ENCODE measurements at places on chromosomes 3 and 15. TPM values are rescaled to one million over a fixed set of nuclear protein-coding genes. Genes with fewer than 3 reads are reported as not detected.

DNA sequence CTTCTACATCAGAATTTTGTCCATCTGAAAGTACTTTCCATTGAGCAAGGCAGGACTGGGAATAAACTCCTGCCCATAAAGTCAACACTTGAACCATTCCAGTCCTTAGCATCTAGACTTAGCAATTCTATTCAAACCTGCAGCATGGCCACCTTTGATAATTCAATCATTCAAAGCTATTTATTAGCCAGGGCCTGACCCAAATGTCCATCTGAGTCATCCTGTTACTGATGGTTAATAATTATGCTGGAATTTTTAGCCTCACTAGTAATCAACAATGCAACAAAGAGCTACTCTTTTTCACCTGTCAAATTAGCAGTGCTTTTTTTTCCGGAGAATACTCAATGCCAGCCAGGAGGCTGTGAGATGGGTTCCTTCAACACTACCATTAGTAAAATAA lies 72.7 kb upstream of the SNRK start:
- DNase-seq = no peak
- H3K27ac ChIP-seq = no peak overlapping the region
- H3K4me3 ChIP-seq = no peak overlapping the region
- H3K27me3 ChIP-seq = no peaks in the 10 kb centered on the region
- H3K4me1 ChIP-seq = peaks cover 4% of the 10 kb centered on the region

- H3K4me1 ChIP-seq = no peaks in the 10 kb centered on the region
- no peaks in the 10 kb centered on the region for H3K27me3 ChIP-seq
Observed at GRCh38 chr15:66452420-66452819, 45.1 kb downstream of the SNAPC5 start.

DNA sequence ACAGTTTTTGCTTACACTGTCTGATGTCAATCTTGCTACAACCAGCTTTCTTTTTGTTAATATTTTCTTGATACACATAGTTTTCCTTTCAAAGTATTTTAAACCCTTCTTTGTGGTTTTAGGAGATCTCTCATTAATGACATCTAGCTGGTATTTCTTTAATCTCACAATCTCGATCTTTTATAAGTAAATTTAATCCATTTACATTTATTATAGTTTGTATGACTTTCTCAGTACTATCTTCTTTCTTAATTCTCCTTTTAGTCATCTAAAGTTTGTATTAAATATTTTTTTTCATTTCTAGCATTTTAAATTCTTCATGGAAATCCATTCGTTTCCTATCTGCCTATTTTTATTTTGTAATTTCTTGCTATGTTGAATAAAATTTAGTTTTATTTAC lies 55.4 kb downstream of the MRPL3 start:
- H3K4me3 ChIP-seq = no peak overlapping the region
- no peaks in the 10 kb centered on the region for H3K36me3 ChIP-seq
- H3K4me1 ChIP-seq = no peaks in the 10 kb centered on the region

GRCh38 chr15:31977812-31978661 lies 52.3 kb upstream of the CHRNA7 start:
- H3K27ac ChIP-seq = no peak overlapping the region
- H3K4me1 ChIP-seq = peaks cover 3% of the 10 kb centered on the region
- no peaks in the 10 kb centered on the region for H3K27me3 ChIP-seq
- peak; percentile 26 for DNase-seq
- H3K36me3 ChIP-seq = no peaks in the 10 kb centered on the region

- H3K27ac ChIP-seq = no peak overlapping the region
- no peaks in the 10 kb centered on the region for H3K27me3 ChIP-seq
- no peak for DNase-seq
- no peaks in the 10 kb centered on the region for H3K36me3 ChIP-seq
Observed at GRCh38 chr3:182136008-182136910, 424.5 kb downstream of the SOX2 start.

GRCh38 chr15:58546635-58547627 lies 115.1 kb downstream of the LIPC start:
- H3K27ac ChIP-seq = peak overlapping the region; percentile 58
- H3K4me1 ChIP-seq = peaks cover 27% of the 10 kb centered on the region
- H3K36me3 ChIP-seq = no peaks in the 10 kb centered on the region
- H3K27me3 ChIP-seq = no peaks in the 10 kb centered on the region

- no peak overlapping the region for H3K27ac ChIP-seq
- no peak for DNase-seq
- H3K4me3 ChIP-seq = no peak overlapping the region
Observed at GRCh38 chr3:18898911-18899310, 249.4 kb upstream of the KCNH8 start.

GRCh38 chr3:71243229-71243628 lies 340.3 kb downstream of the FOXP1 start:
- H3K27ac ChIP-seq = no peak overlapping the region
- no peaks in the 10 kb centered on the region for H3K27me3 ChIP-seq
- DNase-seq = no peak
- H3K4me1 ChIP-seq = peaks cover 9% of the 10 kb centered on the region
- H3K36me3 ChIP-seq = no peaks in the 10 kb centered on the region

DNA sequence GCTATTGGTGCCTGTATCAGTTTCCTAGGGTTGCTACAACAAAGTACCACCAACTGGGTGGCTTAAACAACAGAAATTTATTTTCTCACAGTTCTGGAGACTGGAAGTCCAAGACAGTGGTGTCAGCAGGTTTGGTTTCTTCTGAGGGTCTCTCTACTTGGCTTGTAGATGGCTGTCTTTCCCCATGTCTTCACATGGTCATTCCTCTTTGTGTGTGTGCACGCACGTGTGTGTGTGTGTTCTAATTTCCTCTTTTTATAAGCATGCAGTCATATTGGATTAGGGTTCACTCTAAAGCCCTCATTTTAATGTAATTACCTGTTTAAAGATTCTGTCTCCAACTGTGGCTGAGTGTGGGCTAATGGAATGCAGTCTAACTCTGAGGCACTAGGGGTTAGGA lies 182.5 kb downstream of the SPATA16 start:
- no peak for DNase-seq
- no peaks in the 10 kb centered on the region for H3K36me3 ChIP-seq
- H3K4me1 ChIP-seq = no peaks in the 10 kb centered on the region
- no peak overlapping the region for H3K4me3 ChIP-seq

GRCh38 chr3:147409143-147410115 lies at the start of gene ZIC1:
Gene ZIC1, plus strand, starts transcription at chr3:147409365. Its CDS starts 748 bp downstream, at chr3:147410113.
- no peak within 1 kb of the TSS for H3K27ac ChIP-seq
- no peak within 1 kb of the TSS for H3K4me3 ChIP-seq
- H3K4me1 ChIP-seq = peaks cover 6% of the 10 kb centered on the region
- H3K27me3 ChIP-seq = peaks cover 98% of the 10 kb centered on the region

DNA sequence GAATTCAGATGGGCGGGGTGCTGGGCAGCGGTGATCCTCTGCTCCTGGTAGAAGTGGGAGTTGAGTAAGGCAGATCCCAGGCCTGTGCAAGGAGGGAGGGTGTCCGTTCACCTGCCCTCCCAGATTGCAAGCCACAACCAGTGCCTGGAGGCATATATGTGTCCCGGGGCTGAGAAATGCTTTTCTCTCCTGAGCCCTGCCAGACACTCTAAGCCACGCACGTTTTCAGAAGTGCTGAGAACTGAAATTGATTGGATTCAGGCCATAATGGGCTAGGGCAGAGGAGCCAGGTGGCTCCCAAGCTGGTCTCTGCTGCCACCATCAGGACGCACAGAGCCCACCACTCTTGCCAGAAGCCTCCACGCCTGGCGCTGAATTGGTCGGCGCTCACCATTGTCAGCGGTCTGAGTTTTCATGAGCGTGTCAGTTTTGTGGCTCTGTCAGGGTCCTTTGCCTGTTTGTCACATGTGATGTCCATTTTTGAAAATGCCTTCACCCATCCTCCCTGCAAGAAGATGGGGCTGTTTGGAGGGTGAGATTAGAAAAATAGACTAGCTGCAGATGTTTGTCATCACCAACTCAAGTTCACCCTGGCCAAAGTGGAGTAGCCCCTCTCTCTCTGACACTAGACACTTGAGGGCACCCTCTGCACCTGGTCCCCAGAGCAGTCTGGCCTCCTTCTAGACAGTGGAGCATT lies 15.4 kb upstream of the BFSP2 start:
- H3K4me1 ChIP-seq = peaks cover 8% of the 10 kb centered on the region
- peaks cover 2% of the 10 kb centered on the region for H3K27me3 ChIP-seq
- no peaks in the 10 kb centered on the region for H3K36me3 ChIP-seq

- no peaks in the 10 kb centered on the region for H3K4me1 ChIP-seq
- H3K27ac ChIP-seq = no peak overlapping the region
- no peak overlapping the region for H3K4me3 ChIP-seq
- peaks cover 3% of the 10 kb centered on the region for H3K27me3 ChIP-seq
Observed at GRCh38 chr3:172415323-172415722, 32.9 kb downstream of the GHSR start.

GRCh38 chr3:197421021-197421420 lies 122.6 kb upstream of the DLG1 start:
- H3K4me1 ChIP-seq = peaks cover 7% of the 10 kb centered on the region
- H3K27ac ChIP-seq = no peak overlapping the region
- no peak overlapping the region for H3K4me3 ChIP-seq

DNA sequence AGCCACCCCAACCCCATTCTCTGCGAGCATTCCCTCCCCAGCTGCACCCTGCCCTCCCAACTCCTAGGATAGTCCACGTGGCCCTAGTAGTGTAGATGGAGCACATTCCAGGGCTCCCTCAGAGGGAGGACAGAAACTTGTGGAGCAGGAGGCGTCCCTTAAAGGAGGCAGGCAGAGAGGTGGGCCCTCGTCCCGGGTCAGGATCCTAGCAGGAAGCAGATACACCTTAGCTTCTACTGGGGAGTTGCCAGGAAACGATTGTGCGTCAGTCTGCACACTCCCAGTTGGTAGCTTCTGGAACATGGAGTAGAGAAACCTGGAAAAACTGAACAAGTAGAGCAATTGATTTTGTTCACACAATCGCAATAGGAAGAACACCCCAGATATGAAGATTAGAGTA lies 43.9 kb upstream of the KLHL25 start:
- no peaks in the 10 kb centered on the region for H3K27me3 ChIP-seq
- H3K4me1 ChIP-seq = peaks cover 2% of the 10 kb centered on the region
- no peaks in the 10 kb centered on the region for H3K36me3 ChIP-seq
- H3K27ac ChIP-seq = no peak overlapping the region
- H3K4me3 ChIP-seq = no peak overlapping the region

- no peaks in the 10 kb centered on the region for H3K36me3 ChIP-seq
- no peak overlapping the region for H3K27ac ChIP-seq
- DNase-seq = no peak
Observed at GRCh38 chr15:63194880-63195568, 5.6 kb downstream of the RAB8B start.

DNA sequence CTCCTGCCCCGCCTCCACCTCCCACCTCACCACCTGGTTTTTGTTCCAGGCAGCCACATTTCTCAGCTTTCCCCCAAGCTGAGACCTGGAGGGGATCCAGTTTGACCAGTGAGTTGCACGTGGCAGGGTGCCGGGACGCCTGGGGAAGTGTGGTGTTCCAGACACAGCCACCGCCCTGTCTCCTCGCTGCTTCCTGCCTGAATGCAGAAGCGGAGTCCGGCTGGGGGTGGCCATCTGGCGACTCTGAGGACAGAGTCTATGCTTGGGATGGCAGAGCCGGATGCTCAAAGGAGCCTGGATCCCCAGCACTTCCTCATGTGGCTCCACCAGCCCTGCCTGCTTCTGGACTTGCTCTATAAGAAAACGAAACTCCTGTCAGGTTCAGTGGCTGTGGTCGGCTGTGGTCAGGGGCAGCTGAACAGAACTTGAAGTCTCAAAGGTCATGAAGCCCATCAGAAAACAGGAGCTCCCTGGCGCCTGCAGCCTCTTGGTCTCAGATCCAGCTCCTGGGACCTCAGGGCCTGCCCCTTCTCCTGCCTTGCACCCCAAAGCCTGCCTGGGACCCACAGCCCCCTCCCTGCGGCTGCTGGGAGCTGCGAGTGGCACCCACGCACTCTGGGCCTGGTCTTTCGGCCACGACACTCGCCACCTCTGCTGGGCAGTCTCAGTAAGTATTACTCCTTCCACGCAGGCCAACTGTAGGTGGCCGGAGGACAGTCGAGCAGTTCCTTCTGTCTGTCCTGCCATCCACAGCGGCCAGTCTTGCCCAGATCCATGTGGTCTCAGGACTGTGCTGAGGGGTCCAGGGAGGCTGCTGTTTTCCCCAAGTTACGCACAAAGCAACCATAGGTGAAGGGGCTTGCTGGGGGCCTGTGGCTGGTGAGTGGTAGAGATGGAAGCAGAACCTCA lies 112.8 kb upstream of the MEF2A start:
- peak; percentile 67 for DNase-seq
- no peaks in the 10 kb centered on the region for H3K27me3 ChIP-seq
- no peaks in the 10 kb centered on the region for H3K36me3 ChIP-seq
- H3K4me1 ChIP-seq = peaks cover 56% of the 10 kb centered on the region
- H3K4me3 ChIP-seq = no peak overlapping the region

DNA sequence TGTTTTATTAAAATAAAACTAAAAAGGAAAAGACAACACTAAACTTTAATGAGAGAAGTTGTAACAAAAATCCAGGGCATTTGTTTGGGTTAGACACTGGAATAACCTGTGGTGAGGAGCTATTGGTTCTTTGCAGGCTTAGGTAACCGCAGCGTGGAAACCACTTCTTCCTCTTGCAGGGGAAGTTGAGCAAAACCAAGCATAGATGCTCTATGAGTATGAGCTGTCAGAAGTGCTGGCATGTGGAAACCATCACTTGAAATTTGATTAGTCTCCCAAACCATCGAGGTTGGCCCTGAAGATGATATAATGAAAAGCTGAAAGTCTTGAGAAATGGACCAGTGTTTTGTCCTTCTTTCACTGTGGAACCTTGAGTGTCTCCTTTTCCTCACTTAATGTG lies 127.1 kb upstream of the RBMS3 start:
- H3K4me3 ChIP-seq = no peak overlapping the region
- no peak for DNase-seq
- H3K4me1 ChIP-seq = no peaks in the 10 kb centered on the region
- no peak overlapping the region for H3K27ac ChIP-seq

GRCh38 chr15:50176869-50177268 lies 5.1 kb upstream of the SLC27A2 start:
- peaks cover 30% of the 10 kb centered on the region for H3K27me3 ChIP-seq
- no peaks in the 10 kb centered on the region for H3K36me3 ChIP-seq
- H3K4me1 ChIP-seq = no peaks in the 10 kb centered on the region
- H3K27ac ChIP-seq = no peak overlapping the region

GRCh38 chr3:88985491-88985890 lies 121.9 kb upstream of the EPHA3 start:
- no peaks in the 10 kb centered on the region for H3K36me3 ChIP-seq
- H3K27me3 ChIP-seq = no peaks in the 10 kb centered on the region
- no peak overlapping the region for H3K27ac ChIP-seq
- H3K4me1 ChIP-seq = no peaks in the 10 kb centered on the region
- DNase-seq = no peak

GRCh38 chr15:93146601-93147000 lies 57.6 kb upstream of the RGMA start:
- no peak overlapping the region for H3K4me3 ChIP-seq
- H3K4me1 ChIP-seq = no peaks in the 10 kb centered on the region
- H3K27me3 ChIP-seq = no peaks in the 10 kb centered on the region
- H3K36me3 ChIP-seq = no peaks in the 10 kb centered on the region

SERINC4 gene
- not detected for total RNA-seq

XCR1 gene
- not detected for total RNA-seq

ANKRD63 gene
- not detected for total RNA-seq

AGBL1 gene
- total RNA-seq = not detected

PARP15 gene
- 1.4 TPM for total RNA-seq

PSMD6 gene
- total RNA-seq = 89.4 TPM

KIF7 gene
- 11.3 TPM for total RNA-seq

SLC2A2 gene
- total RNA-seq = not detected

Measured in endothelial cell of umbilical vein (primary cell).